ENCODE measurements at places on chromosomes 16 and 17.

- no peak for DNase-seq
Observed at GRCh38 chr16:4184038-4184702, 57.7 kb downstream of the SRL start.

GRCh38 chr17:27488231-27488630 is 32.0 kb downstream of the KSR1 start:
- no peak for DNase-seq

DNA sequence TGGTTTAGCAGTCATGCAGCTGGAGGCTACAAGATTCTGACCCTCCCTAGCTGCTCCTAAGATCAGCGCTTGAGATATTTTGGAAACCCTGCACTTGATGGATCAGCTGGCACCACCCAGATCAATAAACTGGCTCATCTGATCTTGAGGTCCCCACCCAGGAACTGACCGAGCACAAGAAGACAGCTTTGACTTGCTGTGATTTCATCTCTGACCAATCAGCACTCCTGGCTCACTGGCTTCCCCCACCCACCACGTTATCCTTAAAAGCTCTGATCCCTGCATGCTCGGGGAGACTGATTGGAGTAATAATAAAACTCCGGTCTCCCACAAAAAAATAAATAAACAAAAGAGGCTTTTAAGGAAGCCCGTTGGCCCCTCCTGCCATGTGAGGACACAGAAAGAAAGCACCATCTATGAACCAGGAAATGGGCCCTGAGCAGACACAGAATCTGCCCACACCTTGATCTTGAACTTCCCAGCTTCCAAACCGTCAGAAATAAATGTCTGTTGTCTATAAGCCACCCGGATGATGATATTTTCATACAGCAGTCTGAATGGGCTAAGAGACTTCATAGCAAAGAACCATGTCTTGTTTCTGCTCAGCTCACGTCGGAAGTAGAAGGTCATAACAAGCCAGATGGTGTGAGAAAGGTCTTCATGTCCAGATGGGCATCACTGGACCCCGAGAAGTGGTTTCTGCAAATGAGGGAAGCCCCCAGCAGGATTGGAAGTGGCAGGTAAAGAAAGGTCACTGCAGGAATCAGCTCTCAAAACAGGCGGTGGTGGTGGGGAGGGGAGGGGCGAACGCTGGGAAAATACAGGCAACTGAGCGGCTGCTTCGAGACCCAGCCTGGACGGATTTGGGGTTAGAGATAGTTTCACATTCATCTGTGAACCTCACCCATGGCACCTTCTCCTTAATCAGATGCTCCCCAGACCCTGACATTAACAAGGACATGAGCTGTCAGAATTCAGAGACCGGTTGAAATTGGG is 19.8 kb upstream of the RPH3AL start:
- no peak for DNase-seq

DNA sequence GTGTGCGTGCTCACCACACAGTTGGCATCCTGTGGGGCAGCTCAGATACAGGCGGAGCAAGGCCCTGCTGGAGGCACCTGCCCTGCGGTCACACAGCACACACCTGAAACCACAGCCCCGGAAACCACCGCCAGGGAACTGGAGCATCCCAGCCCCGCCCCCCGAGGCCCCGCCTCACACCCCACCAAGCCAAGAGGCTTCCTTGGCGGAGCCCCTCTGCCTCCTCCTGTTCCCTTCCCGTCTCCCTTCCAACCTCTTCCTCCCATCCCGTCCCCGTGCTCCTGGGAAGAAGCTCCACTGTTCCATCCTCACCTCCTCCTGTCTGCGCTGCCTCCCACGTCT is 205.5 kb downstream of the NTN1 start:
- no peak for DNase-seq

DNA sequence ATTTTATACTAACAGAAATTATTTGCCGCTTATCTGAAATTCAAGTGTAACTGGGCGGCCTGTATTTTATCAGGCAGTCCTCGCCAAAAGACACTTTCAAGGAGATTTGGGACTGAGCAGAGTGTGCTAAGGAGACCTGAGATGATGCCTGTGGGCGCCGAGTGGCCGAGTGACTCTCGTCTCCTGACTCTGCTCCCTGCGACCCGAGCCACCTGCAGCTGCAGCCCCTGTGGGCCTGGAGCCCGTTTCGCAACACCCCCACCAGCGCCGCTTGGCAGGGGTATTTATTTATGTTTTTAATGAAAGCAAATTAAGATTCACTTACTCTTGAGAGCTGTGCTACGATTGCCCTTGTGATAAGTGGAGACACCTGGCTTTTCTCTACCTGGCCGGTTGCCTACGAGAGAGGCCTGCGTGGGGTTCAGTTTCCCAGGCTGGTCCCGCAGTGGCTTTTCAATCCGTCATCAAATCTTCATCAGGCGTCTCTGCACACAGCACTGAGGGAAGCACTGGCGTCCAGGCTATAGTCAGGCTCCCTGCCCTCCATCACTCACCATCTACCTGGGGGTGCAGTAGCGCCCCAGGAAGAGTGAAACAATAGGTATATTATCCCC is 124.0 kb downstream of the SEC14L1 start:
- DNase-seq = no peak

- DNase-seq = no peak
Observed at GRCh38 chr16:89749637-89750036, 28.3 kb downstream of the ZNF276 start.

DNA sequence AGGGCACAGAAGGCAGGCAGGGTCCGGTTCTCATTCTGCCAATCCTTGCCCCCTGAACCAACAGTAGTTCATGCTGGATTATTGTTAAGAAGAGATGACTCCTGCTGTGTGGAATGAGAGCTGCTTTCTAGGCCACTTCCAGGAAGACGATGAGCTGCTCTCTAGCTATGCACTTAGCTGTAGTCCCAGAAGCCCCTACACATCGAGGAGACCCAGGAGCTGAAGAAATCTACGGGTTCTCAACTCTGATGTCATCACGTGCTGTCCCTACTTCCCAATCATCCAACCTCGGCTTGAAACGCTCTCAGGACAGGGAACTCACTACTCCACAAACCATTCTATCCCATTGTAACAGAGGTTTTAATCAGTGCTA is 29.0 kb upstream of the EMP2 start:
- no peak for DNase-seq

DNA sequence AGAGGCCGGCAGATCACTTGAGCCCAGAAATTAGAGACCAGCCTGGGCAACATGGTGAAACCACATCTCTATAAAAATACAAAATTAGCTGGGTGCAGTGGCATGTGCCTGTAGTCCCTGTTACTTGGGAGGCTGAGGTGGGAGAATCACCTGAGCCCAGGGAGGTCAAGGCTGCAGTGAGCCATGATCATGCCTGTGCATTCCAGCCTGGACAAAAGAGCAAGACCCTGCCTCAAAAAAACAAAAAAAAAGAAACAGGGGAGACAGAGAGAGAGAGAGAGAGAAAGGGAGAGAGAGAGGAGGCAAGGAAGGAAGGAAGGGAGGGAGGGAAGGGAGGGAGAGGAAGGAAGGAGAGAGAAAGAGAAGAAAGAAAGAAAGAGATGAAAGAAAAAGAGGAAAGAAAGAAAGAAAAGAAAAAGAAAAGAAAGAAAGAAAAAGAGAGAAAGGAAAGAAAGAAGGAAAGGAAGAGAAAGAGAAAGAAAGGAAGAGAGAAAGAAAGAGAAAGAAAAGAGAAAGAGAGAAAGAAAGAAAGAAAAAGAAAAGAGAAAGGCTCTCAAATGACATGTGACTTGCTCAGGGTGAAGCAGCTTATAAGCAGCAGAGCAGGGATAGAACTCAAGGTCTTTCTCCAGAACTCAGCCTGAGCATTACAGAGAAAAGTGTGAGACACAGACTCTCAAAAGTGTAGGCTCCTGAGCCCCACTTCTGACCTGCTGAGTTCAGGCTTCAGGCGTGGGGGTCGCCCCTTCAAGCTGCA is 15.5 kb downstream of the CX3CL1 start:
- DNase-seq = no peak

- peak; percentile 54 for DNase-seq
Observed at GRCh38 chr16:82924075-82924854, 297.5 kb downstream of the CDH13 start.

DNA sequence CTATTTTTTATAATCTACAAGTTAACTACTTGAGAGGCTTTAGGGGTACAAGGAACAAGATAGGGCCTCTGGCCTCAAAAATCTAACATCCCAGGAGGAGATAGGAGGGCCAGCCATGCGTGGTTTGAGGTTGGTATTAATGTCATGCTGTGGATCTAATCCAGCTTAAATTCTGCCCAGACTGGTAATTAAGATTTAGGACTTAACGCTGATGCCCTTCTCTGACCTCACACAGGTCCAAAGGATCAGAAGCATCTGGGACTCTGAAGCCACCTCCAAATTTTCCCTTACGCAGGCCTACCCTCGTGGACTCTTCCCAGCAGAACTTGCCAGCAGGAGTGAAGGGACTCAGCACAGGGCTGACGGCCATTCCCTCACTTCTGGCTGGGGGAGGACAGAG is 15.1 kb downstream of the SLC6A4 start:
- no peak for DNase-seq

- no peak for DNase-seq
Observed at GRCh38 chr16:24700549-24701392, 28.7 kb upstream of the TNRC6A start.

DNA sequence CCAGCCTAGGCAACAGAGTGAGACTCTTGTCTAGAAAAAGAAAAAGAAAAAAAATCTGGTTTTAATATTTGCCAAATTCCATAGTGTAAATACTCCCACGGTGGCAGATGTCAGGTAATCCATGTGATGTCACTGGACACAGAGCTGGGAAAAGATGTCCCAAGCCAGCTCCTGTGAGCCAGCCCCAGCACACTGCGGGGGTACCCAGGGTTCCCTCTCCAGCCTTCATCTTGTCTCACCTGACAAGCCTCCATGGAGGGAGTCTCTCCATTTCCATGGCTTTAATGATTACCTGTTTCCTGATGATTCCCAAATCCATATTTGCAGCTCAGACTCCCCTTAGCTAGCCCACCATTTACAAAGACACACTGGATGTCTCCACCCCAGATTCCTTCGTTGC is 4.6 kb downstream of the CD300LB start:
- DNase-seq = no peak

- DNase-seq = peak; percentile 44
Observed at GRCh38 chr16:25707982-25708583, 16.3 kb downstream of the HS3ST4 start.

DNA sequence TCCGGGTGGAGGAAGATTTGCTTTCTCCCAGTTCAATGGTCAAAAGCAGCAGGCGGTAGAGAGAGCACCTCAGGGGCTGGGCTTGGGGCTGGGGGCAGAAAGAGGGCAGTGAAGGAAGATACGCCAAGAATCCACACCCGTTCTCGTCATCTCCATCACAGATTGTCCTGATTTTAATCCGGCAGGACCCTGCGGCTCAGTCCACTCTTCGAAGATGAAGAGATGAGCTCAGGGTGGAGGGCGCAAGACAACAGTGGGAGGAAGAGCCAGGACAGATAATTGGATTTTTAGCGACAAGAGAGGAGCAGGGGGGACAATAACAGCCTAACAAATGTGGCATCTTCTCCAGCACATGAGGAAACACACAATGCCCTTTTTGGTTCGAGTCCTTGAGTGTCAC is 165.9 kb downstream of the SDK2 start:
- no peak for DNase-seq

DNA sequence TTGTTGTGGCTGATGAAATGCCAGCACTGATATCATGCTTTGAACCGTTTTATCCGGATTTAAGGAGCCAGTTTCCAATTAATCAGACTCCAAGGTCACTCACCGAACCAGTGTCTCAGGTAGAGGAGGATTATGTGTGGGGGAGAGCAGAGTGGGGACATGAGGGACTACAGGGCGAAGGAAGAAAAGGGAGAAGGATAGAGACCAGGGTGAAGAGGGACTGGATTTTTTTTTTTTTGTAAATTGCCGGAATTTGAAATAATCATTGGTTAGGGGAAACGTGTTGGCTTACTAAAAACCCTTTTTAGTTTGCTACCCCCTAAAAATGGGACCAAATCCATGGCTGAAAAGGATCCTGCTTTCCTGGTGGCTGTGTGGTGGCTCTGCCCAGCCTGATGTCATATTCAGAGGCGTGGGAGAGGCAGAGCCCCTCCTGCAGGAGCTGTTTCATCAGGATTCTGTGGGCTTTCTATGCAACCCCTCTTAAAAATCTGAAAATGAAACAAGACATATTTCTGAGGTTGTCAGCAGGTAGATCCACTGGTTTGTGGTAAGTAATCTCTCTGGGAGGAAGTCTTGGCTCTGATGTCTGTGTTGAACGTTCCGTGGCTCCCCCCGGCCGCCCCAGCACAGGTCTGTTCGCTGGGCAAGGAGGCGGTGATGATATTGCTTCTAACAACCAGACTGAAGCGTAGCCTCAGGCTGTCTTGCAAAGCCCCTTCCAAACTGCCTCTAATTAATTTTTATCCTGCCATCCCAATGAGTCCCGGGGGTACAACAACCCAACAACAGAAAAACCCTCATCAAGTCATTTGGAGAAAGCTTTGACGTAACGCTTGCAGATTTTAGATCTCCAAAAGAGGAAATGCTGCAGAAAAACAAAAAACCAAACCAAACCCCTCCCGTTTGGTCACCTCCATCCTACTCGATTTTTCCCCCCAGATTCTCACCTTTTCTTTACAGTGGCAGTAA is 143.0 kb upstream of the ZFHX3 start:
- no peak for DNase-seq

DNA sequence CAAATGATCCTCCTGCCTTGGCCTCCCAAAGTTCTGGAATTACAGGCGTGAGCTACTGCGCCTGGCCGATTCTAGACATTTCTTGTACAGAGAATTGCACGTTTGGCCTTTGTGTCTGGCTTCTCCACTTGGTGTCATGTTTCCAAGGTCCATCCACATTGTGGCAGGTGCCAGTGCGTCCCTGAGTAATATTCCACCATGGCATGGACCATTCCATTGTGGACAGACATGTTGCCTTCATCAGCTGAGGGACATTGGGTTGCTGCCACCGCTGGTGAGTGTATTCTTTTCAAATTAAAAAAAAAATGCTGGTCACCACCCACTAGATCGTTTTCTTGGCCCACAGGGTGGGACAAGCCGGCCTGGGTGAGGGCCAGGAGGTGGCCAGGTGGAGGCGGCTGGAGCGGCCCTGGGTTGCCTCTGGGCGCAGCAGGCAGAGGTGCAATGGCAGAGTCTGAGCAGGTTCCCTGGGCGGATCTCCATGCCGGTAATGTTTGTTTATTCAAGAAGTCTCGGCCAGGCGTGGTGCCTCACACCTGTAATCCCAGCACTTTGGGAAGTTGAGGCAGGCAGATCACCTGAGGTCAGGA is 274.1 kb downstream of the SEC14L1 start:
- no peak for DNase-seq

DNA sequence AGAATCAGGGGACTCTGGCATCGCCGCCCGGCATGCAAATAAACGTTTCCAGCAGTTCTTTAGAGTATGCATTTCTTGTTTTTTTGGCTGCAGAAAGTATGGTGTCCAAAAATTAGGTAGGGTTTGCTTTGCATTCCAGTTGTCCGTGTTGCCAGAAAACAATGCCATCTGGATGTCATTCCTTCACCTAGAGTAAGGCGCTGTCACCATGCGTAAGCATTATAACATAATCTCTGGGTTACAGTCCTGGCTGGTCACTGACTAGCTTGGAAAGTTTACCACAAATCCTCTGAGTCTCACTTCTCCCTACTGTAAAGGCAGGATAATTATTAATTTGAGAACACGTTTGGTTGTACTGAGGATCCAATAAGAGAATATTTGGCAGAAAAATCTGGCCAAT is 457.7 kb downstream of the XYLT1 start:
- DNase-seq = no peak
